CD8-positive, alpha-beta memory T cell (primary cell): ENCODE measurements at places on chromosomes 5 and 9. TPM values are rescaled to one million over a fixed set of nuclear protein-coding genes. Genes with fewer than 3 reads are reported as not detected.

The DPH7 gene
- polyA plus RNA-seq = 31.3 TPM

The HTR4 gene
- polyA plus RNA-seq = not detected

The TAF11L10 gene
- not detected for polyA plus RNA-seq

The TXNDC8 gene
- polyA plus RNA-seq = not detected

The TCF7 gene
- polyA plus RNA-seq = 344 TPM

The TPM2 gene
- polyA plus RNA-seq = 0.22 TPM

The TMOD1 gene
- polyA plus RNA-seq = 1.3 TPM

The LCN12 gene
- not detected for polyA plus RNA-seq

The WNK2 gene
- not detected for polyA plus RNA-seq
